ENCODE measurements at places on chromosomes 7 and 10. TPM values are rescaled to one million over a fixed set of nuclear protein-coding genes. Genes with fewer than 3 reads are reported as not detected.

Gene OR2A5
- not detected for total RNA-seq

Gene FAM25G
- not detected for total RNA-seq

DNA sequence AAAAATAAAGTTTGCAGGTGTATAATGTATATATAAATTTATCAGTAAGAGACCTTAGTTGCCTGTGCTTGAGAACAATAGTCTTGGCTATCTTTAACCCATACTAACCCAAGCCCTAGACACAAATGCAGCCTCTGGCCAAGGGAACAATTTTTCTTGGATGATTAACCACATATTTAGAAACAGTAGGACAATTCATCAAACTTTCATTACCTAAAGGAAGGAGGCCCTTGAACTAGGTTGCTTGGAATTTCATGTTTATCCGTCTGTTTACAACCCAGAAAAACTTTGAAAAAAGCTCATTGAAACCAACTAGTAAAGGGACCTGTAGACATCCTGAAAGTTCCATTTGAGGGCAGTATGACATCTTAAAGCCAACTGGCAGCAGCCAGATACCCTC lies 8.9 kb upstream of the ERLIN1 start:
- no peak for DNase-seq
- no peaks in the 10 kb centered on the region for H3K4me1 ChIP-seq
- H3K4me3 ChIP-seq: no peak overlapping the region
- H3K36me3 ChIP-seq: peaks cover 23% of the 10 kb centered on the region

DNA sequence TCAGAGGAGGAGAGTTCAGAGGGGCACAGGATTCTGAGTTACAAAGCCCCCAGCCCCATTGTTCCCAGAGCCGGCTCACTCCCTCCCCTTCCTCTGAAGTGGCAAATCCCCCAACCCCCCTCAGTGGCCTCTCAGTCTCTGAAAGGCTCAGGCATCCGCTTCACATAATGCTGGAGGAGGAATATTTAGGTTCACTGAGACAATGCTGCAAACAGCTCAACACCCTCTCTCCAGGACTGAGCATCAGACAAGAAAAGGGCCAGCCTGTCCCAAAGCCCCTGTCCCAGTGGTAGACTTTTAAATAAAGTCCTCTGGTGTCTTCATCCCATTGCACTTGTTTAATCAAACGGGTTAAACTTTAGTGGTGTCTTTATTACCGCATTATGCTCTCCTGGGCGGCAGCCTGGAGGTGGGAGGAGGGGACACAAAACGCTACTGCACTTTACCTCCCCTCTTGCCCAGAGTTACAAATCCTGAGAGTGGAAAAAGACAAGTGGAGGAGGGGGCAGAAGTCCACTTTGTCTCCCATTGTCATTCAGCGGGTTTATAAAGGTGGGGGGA lies 257.9 kb downstream of the FGFR2 start:
- H3K27me3 ChIP-seq: no peaks in the 10 kb centered on the region
- H3K4me3 ChIP-seq: peak overlapping the region; percentile 40
- peaks cover 4% of the 10 kb centered on the region for H3K36me3 ChIP-seq

- no peak overlapping the region for H3K4me3 ChIP-seq
- DNase-seq: no peak
- H3K4me1 ChIP-seq: peaks cover 5% of the 10 kb centered on the region
Observed at GRCh38 chr7:105230486-105230885, 158.2 kb downstream of the SRPK2 start.

GRCh38 chr10:94858005-94858404 lies 80.5 kb upstream of the CYP2C9 start:
- no peak for DNase-seq
- no peak overlapping the region for H3K27ac ChIP-seq
- no peak overlapping the region for H3K4me3 ChIP-seq
- no peaks in the 10 kb centered on the region for H3K36me3 ChIP-seq

GRCh38 chr7:115491744-115492380 lies 538.7 kb downstream of the TFEC start:
- DNase-seq: no peak
- no peaks in the 10 kb centered on the region for H3K36me3 ChIP-seq
- H3K4me3 ChIP-seq: no peak overlapping the region
- peaks cover 3% of the 10 kb centered on the region for H3K27me3 ChIP-seq
- H3K27ac ChIP-seq: no peak overlapping the region

- H3K36me3 ChIP-seq: no peaks in the 10 kb centered on the region
- H3K4me1 ChIP-seq: no peaks in the 10 kb centered on the region
- no peak overlapping the region for H3K27ac ChIP-seq
- H3K27me3 ChIP-seq: no peaks in the 10 kb centered on the region
- H3K4me3 ChIP-seq: no peak overlapping the region
Observed at GRCh38 chr7:84390845-84391244, 196.3 kb upstream of the SEMA3A start.

DNA sequence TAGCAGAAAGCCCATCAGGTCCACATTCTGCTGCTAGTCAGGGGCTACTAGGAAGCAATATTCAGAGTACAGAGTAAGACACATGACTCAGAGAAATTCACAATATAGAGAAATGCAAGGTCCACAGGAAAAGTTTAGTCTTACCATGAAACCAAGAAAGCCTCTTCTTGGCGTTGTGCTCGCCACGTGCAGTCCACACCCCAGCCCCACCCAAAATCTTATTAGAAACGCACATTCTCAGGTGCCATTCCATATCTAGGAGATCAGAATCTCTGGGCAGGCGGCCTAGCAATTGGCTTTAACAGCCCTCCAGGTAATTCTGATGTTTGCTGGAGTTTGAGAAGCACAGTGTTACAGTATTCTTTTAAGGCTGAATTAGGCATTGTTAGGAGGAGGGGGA lies 15.8 kb upstream of the SAR1A start:
- peaks cover 25% of the 10 kb centered on the region for H3K27me3 ChIP-seq
- H3K27ac ChIP-seq: no peak overlapping the region
- no peak for DNase-seq
- no peak overlapping the region for H3K4me3 ChIP-seq
- no peaks in the 10 kb centered on the region for H3K4me1 ChIP-seq

DNA sequence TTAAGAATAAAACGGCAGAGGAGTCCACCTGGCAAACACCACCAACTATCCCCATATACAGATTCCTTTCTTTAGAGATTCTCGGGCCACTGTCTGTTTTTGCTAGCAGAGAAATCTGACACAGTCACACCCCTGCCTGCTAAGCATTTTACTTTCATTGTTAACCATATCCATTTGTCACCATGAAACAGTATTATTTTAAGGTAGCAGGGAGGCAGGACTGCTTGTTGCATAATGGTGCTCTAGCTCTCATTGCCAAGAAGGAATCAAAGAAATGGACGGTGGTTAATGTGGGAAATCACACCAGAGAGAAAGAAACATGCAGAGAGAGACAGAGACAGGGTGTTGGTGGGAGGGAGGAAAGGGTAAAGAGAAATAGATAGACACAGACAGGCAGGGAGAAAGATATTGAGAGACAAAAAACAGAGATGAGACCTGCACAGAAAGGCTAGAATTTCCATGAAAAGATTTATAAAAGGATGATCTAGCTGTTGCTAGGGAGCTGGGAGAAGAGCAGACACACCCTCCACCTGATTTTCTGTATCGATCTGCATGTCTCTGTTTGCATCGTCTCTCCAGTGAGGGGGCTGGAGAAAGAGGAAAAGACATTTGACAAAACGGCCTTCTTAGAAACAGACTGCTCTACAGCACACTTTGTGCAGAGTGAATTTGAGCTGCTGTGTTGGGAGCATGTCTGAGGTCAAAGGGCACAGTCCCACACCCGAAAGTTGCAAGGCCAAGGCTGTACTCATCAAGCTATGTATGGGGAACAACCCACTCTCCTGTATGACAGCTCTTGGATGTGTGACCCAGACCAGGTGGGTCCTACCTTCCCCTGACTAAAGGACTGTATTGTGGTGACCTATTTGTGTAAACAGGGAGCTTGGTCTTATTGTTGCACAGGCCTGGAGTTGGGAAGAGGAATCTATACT lies 303.1 kb downstream of the FZD1 start:
- no peaks in the 10 kb centered on the region for H3K27me3 ChIP-seq
- H3K27ac ChIP-seq: peak overlapping the region; percentile 16
- peak overlapping the region; percentile 26 for H3K4me3 ChIP-seq
- H3K36me3 ChIP-seq: no peaks in the 10 kb centered on the region
- H3K4me1 ChIP-seq: peaks cover 34% of the 10 kb centered on the region

DNA sequence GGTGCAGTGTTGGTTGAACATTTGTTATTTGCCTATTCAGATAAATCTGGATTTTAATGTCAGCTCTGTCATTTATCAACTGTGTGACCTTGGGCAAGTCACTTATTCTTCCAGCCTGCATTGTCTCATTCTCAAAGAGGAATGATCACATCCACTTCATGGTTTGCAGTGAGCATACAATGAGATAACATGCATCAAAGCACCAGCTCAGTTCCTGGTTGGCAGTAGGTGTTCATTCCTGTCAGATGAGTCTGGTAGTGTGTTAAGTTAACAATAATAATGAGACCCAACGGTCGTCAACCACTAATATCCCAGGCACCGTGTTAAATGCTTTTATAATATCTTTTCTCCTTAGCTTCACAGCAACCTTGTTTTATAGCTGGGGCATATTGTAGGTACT lies 137.3 kb downstream of the SORCS3 start:
- H3K27ac ChIP-seq: no peak overlapping the region
- no peak for DNase-seq
- no peaks in the 10 kb centered on the region for H3K36me3 ChIP-seq
- peaks cover 6% of the 10 kb centered on the region for H3K4me1 ChIP-seq
- no peak overlapping the region for H3K4me3 ChIP-seq
- H3K27me3 ChIP-seq: peaks cover 59% of the 10 kb centered on the region

DNA sequence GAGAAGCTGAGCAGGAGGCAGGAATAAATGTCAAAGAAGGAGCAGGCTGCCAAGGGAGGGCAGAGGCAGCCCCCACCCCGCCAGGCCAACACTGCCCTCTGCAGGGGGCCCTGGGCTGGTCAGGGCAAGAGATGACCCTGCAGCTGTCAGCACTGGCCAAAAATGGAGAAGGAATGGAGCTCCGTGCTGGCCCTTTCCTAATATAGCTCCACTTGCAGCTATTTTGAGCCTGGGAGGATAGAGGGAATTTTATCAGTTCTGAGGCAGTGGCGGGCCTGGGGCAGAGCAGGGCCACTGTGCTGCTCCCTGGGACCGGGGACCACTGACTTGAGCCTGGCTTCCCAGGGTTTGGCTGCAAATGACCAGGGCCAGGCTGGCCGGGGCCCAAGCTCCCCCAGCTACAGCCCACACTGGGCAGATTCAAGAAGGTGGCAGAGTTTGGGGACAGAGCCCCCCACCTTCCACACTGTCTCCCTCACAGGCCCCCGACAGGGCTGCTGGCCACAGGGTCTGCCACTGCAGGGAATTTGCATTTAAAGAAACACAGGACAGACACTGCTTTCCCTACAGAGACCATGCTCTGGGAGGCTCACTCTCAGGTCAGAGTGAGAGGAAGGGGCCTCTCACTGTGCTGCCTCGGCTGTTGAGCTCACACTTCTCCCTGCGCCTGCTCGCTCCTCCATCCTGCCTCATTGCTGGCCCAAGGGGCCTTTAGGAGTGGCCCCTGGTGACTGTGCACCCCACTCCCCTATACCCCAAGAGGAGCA lies 16.2 kb downstream of the LDB3 start:
- no peak overlapping the region for H3K4me3 ChIP-seq
- no peaks in the 10 kb centered on the region for H3K36me3 ChIP-seq
- H3K27ac ChIP-seq: no peak overlapping the region
- no peak for DNase-seq
- no peaks in the 10 kb centered on the region for H3K27me3 ChIP-seq

GRCh38 chr7:73429622-73430505 lies 3.7 kb upstream of the FZD9 start:
- no peak overlapping the region for H3K4me3 ChIP-seq
- H3K36me3 ChIP-seq: no peaks in the 10 kb centered on the region
- H3K27ac ChIP-seq: no peak overlapping the region
- DNase-seq: no peak
- H3K4me1 ChIP-seq: peaks cover 9% of the 10 kb centered on the region
- peaks cover 3% of the 10 kb centered on the region for H3K27me3 ChIP-seq

- no peaks in the 10 kb centered on the region for H3K36me3 ChIP-seq
- no peak overlapping the region for H3K4me3 ChIP-seq
- no peak overlapping the region for H3K27ac ChIP-seq
- no peaks in the 10 kb centered on the region for H3K27me3 ChIP-seq
- no peak for DNase-seq
Observed at GRCh38 chr7:158037211-158037610, 550.4 kb downstream of the PTPRN2 start.
